Caudate nucleus (tissue), 63 donors: ENCODE measurements at places on chromosomes 1 and 21.

DNA sequence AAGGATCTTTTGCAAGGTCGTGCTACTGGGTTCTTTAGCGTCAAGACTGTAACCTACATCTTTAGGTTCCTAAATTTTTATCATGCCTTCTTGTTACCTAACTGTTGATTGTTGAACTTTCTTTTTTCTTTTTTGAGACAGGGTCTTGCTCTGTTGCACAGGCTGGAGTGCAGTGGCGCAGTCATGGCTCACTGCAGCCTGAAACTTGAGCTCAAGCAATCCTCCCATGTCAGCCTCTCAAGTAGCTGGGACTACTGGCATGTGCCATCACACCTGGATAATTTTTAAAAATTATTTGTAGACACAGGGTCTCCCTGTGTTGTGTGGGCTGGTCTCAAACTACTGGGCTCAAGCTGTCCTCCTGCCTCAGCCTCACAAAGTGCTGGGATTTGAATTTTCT lies 52.9 kb downstream of the NFIA start:
- no peak for DNase-seq

DNA sequence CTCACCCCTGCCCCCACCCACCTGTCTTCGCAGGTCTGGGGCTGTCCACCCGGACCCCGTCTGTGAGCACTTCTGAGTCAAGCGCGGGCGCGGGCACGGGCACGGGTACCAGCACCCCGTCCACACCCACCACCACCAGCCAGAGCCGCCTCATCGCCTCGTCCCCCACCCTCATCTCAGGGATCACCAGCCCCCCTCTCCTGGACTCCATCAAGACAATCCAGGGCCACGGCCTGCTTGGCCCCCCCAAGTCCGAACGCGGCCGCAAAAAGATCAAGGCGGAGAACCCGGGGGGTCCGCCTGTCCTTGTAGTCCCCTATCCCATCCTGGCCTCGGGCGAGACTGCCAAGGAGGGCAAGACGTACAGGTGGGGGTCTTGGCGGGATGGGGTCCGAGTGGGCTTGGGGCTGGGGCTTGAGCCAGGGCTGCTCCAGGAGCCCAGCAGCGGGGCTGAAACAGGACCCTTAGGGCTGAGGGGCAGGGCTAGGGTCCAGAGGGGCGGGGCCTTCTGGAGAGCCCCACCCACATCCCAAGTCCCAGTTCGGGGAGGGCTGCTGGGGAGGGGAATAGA lies 23.9 kb downstream of the ZNF362 start:
- DNase-seq = no peak

DNA sequence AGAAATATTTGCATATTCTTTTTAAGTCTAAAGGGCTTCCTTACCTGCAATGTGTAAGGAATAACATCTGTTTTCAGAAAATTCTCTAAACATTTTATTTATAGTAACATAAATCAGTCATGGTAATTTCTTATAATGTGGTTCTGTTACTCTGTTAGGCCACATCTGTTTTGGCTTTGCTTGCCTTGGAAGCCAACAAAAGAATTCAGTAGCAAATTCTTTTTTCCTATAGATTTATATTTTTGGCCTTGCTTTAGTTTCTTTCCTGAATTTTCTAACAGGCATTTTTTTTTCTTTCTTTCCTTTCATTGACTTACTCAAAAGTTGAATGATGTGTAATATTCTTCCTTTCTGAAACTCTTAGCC lies 72.2 kb downstream of the OSBPL9 start:
- DNase-seq = no peak

DNA sequence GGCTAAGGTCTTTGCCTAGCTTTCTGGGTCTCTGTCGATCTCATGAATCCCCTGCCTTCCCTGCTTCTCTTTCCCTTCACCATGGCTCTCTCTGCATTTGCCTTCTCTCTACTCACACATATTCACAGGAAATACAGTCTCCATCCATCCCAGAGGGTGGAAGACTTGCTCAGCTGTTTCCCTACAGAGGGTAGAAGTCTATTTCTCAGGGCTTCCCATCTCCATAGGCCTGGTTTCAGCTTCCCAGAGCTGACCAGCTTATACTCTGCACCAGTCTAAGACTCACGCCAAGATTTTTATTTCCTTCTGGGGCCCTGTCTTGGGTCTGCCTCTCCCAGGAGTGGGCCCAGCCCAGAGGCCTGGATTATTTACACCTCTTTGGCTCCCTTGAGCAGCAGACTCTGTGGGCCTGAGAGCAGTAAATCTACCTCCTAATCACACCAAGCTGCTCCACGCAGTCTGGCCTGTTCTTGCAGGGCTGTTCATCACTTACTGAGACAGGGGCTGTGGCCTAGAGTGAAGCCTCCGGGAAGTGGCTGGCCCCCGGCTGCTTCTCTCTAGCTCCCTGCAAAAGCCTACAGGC lies 102.5 kb downstream of the PLXNA2 start:
- DNase-seq = no peak

DNA sequence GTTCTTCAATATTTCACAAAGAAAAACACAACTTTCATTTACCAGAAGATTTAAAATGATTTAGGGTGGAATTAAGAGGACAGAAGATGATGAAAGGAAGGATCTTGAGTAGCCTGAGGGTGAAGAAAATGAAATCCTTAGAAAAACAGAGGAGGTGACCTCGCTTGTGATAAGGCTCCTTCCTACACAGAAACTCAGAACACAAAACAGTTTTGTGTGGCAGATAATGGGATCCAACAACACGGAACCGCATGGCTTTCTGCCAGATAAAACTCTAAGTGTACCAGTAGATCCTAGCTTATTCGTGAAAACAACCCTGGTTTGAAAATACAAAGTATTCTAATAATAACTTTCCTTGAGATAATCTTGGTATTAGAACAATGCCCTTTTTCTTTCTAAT lies 74.0 kb upstream of the EXO1 start:
- no peak for DNase-seq

- DNase-seq = no peak
Observed at GRCh38 chr1:89483757-89484077, 40.9 kb upstream of the LRRC8B start.
